ENCODE measurements at places on chromosomes 6 and 20.
A peak's percentile ranks its signal among the peaks of the same experiment; 100 is the strongest.

DNA sequence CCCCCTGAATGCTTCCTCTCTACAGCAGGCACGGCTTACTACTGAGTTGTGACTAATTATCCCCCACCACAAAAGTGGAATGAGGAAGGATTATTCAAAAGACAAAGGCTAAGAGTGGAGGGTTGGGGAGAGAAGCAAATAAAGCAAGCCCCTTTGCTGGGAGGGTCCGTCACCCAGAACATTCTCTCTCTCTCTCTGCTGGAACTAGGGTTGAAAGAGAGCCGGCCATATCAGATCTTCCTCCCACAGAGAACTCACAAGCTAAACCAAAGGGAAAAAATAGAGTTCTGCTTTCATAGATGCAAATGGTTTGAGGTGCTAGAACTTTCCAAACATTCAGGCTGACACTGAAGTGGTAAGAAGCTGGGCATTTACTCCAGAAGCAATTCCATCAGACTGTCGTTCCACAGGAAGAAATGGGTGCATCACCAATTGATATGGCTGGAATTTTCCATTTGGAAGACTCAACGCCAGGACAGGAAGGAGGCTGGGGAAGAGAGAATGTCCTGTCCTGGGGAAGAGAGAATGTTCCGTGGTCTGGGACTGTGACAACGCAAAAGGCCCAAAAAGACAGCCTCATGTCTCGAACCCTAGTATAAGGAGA lies 7.9 kb downstream of the ZMYND8 start:
- DNase-seq = no peak

GRCh38 chr6:125886021-125886420 lies 70.5 kb upstream of the HINT3 start:
- DNase-seq = no peak

GRCh38 chr6:131303338-131303930 lies 168.2 kb downstream of the AKAP7 start:
- no peak for DNase-seq

- DNase-seq = no peak
Measured at GRCh38 chr6:131949620-131949908, 1.6 kb downstream of the CCN2 start.

GRCh38 chr6:3226481-3227362 lies 731 bp downstream of the TUBB2B start:
- DNase-seq = peak; percentile 63

DNA sequence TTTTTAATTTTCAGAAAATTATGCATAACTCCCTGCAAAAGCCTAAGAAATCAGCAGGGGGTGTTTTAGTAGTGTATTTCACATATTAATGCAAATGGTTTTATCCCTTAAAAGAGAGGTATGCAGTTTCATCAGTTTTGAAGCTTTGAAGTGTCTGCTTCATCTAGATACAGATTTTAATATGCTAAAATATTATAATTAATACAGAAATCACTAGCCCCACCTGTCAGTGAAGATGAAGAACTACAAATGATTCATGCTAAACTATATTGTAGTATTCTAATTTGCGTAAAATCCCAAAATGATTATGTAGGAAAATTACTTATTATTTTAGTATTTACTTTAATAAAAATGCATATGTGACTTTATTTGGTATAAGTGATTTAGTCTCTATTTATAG lies 2.9 kb upstream of the TFB1M start:
- no peak for DNase-seq

All from neural crest cell (in vitro differentiated cells).